Inflammatory macrophage treated with lipopolysaccharide for 1 hour (primary cell): ENCODE measurements at places on chromosomes 11 and 22.

GRCh38 chr11:30992513-30992849 is 377.1 kb downstream of the DCDC1 start:
- no peak for DNase-seq

- no peak for DNase-seq
Measured at GRCh38 chr11:116233561-116233960, 539.2 kb downstream of the BUD13 start.

DNA sequence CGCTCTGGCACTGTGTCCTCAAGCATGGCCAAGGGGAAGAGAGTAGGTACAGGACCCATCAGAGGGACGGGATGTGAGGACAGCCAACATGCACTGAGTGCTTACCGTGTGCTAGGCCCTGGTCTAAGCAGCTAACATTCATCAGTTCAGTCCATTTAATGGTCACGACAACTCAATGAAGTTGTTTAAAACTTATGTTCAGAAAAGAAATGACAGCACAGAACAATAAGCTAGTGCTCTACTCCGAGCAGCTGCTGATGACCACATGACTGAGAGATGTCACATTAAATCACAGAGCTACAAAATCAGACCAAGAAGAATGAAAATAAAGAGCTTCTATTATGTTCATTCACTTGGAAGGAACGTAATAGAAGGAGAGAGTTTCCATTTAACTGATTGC is 26.3 kb downstream of the PRDM10 start:
- DNase-seq, result no peak

- no peak for DNase-seq
Measured at GRCh38 chr11:134488913-134489312, 76.9 kb upstream of the B3GAT1 start.

DNA sequence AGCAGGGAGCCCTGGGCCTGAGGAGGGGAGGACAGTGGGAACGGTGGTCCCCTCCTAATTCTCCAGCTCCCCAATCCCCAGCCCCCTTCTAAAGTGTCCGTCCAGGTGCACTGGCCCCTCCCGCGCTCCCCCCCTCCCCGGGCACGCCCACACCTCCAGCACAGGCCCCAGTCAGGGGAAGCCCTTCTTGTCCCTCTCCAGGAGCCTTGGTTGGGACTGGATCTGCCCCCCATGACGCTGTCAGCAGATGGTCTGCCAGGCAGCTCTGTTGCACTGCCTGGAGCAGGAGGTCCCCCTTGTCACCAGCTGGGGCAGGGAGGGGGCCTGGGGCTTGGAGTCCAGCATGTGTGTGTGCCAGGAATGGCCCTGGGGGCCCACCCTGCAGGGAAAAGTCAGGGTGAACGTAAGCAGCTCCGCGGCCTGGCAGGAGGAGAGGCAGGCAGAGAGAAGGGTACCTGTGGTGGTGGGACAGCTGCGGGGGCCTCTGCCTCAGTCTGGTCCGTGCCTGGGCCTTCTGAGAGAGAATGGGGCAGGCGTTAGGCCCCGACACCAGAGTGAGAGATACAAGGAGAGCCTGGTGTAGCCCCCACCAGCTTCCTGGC is 1.6 kb downstream of the IRF7 start:
- DNase-seq, result no peak

GRCh38 chr11:134801570-134801969 is 389.5 kb upstream of the B3GAT1 start:
- no peak for DNase-seq

GRCh38 chr11:85665733-85666132 is 804 bp upstream of the CREBZF start:
- no peak for DNase-seq
